Activated T-helper 17 cell treated with anti-CD3 and anti-CD28 coated beads, Interleukin-2, amount 50 U/mL, for 72 hours (primary cell): ENCODE measurements at places on chromosomes 6 and 20.

DNA sequence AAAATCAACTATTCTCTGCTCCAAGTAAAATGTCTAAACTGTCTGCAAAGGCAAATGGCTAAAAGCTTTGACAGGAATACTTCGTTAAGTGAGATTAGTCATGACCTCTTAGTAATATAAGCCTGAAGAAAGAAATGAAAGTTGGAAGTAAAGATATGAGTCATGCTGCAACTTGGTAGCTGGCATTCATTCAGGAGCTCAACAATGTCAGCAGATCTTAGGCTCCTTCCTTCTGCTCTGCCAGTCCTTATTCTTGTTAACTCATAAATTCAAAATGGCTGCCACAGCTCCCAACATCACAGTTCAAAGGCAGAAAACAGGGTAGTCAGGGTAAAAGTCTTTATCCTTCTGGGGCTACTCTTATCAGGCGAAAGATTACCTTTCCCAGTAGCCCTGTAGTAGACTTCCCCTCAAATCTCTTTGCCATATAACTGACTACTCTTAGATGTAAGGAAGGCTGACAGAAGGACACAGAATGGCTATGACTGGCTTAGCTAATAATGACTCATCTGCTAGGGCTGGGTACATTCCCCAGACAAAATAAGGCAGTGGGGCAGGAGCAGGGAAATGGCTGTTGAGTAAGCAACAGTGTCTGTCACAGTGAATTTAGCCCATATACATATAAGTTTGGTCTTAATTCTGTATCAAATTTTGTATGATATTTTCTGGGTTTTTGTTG is 24.4 kb upstream of the C6orf62 start:
- peaks cover 17% of the 10 kb centered on the region for H3K4me1 ChIP-seq
- H3K4me3 ChIP-seq, result peak overlapping the region; percentile 57
- H3K27me3 ChIP-seq, result no peaks in the 10 kb centered on the region
- peak overlapping the region; percentile 85 for H3K27ac ChIP-seq

- no peak for ATAC-seq
- H3K27ac ChIP-seq, result no peak overlapping the region
- H3K27me3 ChIP-seq, result no peaks in the 10 kb centered on the region
- no peak overlapping the region for H3K4me3 ChIP-seq
Measured at GRCh38 chr6:36929152-36929551, 25.4 kb upstream of the PI16 start.

GRCh38 chr6:169172946-169173345 is 80.7 kb downstream of the THBS2 start:
- H3K27me3 ChIP-seq, result peaks cover 14% of the 10 kb centered on the region
- no peak overlapping the region for H3K4me3 ChIP-seq
- no peak overlapping the region for H3K27ac ChIP-seq
- no peak for ATAC-seq

DNA sequence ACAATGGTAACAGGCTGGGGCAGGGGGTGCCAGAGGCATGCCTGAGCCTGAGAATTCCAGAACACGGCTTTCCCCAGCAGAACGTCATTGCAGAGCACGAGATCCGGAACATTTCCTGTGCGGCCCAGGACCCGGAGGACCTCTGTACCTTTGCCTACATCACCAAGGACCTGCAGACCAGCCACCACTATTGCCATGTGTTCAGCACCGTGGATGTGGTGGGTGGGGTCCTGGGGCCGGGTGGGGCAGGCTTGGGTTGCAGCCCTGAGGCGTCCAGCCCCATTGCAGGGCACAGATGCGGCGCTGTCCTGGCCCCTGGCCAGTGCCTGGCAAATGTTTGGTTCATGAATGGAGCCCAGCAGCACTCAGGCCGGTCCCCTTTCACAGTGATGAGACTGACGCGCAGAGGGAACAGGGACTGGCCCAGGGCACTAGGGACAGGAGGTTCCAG is 57.1 kb downstream of the TCP11 start:
- H3K4me1 ChIP-seq, result no peaks in the 10 kb centered on the region
- H3K4me3 ChIP-seq, result no peak overlapping the region
- H3K27me3 ChIP-seq, result no peaks in the 10 kb centered on the region
- no peak for ATAC-seq
- peaks cover 41% of the 10 kb centered on the region for H3K36me3 ChIP-seq
- H3K27ac ChIP-seq, result no peak overlapping the region

- no peak for ATAC-seq
- H3K27me3 ChIP-seq, result no peaks in the 10 kb centered on the region
- H3K4me1 ChIP-seq, result peaks cover 36% of the 10 kb centered on the region
- peak overlapping the region; percentile 80 for H3K4me3 ChIP-seq
- H3K27ac ChIP-seq, result peak overlapping the region; percentile 95
- peaks cover 13% of the 10 kb centered on the region for H3K36me3 ChIP-seq
Measured at GRCh38 chr20:47319517-47320252, 36.8 kb downstream of the ZMYND8 start.

GRCh38 chr6:54900666-54901065 is 54.1 kb downstream of the FAM83B start:
- ATAC-seq, result no peak
- H3K4me1 ChIP-seq, result no peaks in the 10 kb centered on the region
- no peak overlapping the region for H3K4me3 ChIP-seq
- no peak overlapping the region for H3K27ac ChIP-seq

GRCh38 chr20:22490287-22491193 is 93.8 kb downstream of the FOXA2 start:
- H3K4me1 ChIP-seq, result no peaks in the 10 kb centered on the region
- no peak overlapping the region for H3K4me3 ChIP-seq
- no peak for ATAC-seq
- H3K27ac ChIP-seq, result no peak overlapping the region
- H3K27me3 ChIP-seq, result no peaks in the 10 kb centered on the region

GRCh38 chr20:49619113-49620048 is 51.4 kb upstream of the PTGIS start:
- ATAC-seq, result no peak
- H3K27ac ChIP-seq, result no peak overlapping the region
- no peaks in the 10 kb centered on the region for H3K36me3 ChIP-seq

DNA sequence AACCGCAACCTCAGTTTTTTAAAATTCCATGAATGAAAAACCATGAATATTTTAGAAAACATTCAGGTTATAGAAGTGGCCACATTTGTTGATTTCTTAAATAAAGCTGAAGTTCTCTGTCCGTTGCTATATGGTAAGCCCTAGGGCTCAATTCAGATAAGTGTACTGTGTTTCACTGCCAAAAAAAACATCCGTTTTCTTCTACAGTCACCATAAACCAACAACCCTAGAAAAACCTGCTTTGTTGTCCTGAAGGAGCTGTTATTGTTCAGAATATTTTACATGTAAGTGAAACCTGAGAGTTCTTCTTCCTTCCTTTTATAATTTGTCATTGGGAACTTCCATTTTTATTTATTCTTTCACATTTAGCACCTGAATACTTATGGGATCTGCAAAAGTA is 274.1 kb downstream of the TFAP2A start:
- H3K27ac ChIP-seq, result no peak overlapping the region
- H3K4me3 ChIP-seq, result no peak overlapping the region

DNA sequence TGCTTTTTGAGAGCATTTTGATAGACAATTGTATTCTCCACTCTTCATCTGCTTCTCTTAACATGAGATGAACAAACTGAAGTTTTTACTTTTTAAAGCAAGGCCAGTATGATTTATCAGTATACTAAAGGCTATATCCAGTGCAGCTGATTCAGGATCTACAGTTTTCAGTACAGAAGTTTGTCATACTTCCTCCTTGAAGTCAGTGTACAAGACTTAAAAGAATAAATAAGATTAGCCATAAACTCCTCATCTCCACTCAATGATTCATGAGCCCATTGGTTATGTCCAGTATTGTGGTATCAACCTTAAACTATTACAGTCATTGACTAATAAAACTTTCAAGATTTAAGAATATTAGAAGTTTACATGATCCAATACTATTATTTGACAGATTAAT is 374.8 kb upstream of the EPHA7 start:
- no peaks in the 10 kb centered on the region for H3K36me3 ChIP-seq
- no peaks in the 10 kb centered on the region for H3K4me1 ChIP-seq
- no peaks in the 10 kb centered on the region for H3K27me3 ChIP-seq
- H3K4me3 ChIP-seq, result no peak overlapping the region
- no peak for ATAC-seq

GRCh38 chr6:152423216-152424103 is 213.7 kb downstream of the SYNE1 start:
- H3K4me3 ChIP-seq, result no peak overlapping the region
- H3K4me1 ChIP-seq, result no peaks in the 10 kb centered on the region
- H3K36me3 ChIP-seq, result no peaks in the 10 kb centered on the region
- no peak for ATAC-seq

- H3K27ac ChIP-seq, result no peak overlapping the region
- peak overlapping the region; percentile 54 for H3K4me3 ChIP-seq
- H3K36me3 ChIP-seq, result no peaks in the 10 kb centered on the region
- peaks cover 54% of the 10 kb centered on the region for H3K27me3 ChIP-seq
Measured at GRCh38 chr6:7727946-7728854, 2.3 kb downstream of the BMP6 start.

GRCh38 chr6:36327919-36328236 is 8.8 kb downstream of the BNIP5 start:
- no peak overlapping the region for H3K4me3 ChIP-seq
- H3K27me3 ChIP-seq, result peaks cover 11% of the 10 kb centered on the region
- H3K27ac ChIP-seq, result no peak overlapping the region

- ATAC-seq, result no peak
- H3K36me3 ChIP-seq, result peaks cover 20% of the 10 kb centered on the region
- no peak overlapping the region for H3K27ac ChIP-seq
- H3K4me1 ChIP-seq, result no peaks in the 10 kb centered on the region
- no peaks in the 10 kb centered on the region for H3K27me3 ChIP-seq
Measured at GRCh38 chr6:80226151-80226550, 119.7 kb downstream of the BCKDHB start.

- ATAC-seq, result no peak
- no peaks in the 10 kb centered on the region for H3K27me3 ChIP-seq
- no peak overlapping the region for H3K27ac ChIP-seq
- no peak overlapping the region for H3K4me3 ChIP-seq
Measured at GRCh38 chr6:8539453-8539852, 104.1 kb upstream of the SLC35B3 start.

DNA sequence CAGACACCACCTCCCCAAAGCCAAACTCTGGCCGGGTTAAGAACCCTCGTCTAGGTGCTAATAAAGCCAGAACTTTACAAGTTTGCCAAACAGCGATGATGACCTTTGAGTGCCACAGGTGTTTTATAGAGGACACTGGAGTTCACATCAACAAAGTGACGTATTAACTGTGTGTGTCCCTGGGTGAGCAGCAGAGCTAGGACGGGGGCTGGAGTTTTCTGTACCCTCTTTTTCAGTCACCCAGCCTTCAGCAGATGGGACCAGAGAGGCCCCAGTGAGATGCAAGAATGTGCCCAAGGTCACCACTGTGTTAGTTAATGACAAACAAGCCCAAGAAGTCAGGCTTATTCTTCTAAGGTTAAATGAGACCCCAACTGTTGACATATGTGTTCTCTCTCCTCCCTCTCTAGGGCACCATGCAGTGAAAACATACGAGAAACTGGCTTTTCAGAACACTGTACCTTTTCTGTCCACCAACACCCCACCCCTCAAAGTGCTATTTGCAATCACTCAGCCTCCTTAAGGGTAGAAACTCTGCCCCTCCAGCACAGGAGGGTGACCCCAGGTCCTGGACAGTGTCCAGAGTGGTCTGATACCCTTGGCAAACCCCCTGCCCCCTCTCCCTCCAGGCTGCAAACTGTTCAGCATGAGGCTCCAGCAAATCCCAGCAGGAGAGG is 5.2 kb downstream of the SDC4 start:
- peaks cover 60% of the 10 kb centered on the region for H3K36me3 ChIP-seq
- H3K27me3 ChIP-seq, result no peaks in the 10 kb centered on the region
- ATAC-seq, result no peak
- no peak overlapping the region for H3K4me3 ChIP-seq
- H3K4me1 ChIP-seq, result peaks cover 12% of the 10 kb centered on the region

- H3K4me3 ChIP-seq, result peak overlapping the region; percentile 69
- peaks cover 6% of the 10 kb centered on the region for H3K4me1 ChIP-seq
- H3K27me3 ChIP-seq, result no peaks in the 10 kb centered on the region
- no peaks in the 10 kb centered on the region for H3K36me3 ChIP-seq
Measured at GRCh38 chr6:34223381-34223955, 13.2 kb upstream of the HMGA1 start.

DNA sequence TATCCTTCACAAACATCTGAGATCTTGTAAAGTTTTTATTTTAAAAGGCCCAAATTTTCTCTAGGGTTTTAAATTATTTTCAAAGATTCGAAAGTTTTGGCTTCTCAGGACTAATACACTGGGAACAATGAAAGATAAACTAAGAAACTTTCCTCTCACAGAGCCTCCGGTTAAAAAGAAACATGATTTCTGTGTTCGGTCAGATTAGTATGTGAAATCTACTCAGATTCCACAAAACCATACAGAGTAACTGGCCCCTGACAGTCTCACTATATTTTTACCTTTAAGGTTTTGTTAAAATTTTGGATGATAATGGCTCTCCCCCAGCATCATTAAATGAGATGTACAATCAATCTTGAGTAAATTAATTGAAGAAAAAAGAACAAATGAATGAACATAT is 471.0 kb downstream of the COL12A1 start:
- H3K27ac ChIP-seq, result no peak overlapping the region
- no peak for ATAC-seq
- no peaks in the 10 kb centered on the region for H3K4me1 ChIP-seq

DNA sequence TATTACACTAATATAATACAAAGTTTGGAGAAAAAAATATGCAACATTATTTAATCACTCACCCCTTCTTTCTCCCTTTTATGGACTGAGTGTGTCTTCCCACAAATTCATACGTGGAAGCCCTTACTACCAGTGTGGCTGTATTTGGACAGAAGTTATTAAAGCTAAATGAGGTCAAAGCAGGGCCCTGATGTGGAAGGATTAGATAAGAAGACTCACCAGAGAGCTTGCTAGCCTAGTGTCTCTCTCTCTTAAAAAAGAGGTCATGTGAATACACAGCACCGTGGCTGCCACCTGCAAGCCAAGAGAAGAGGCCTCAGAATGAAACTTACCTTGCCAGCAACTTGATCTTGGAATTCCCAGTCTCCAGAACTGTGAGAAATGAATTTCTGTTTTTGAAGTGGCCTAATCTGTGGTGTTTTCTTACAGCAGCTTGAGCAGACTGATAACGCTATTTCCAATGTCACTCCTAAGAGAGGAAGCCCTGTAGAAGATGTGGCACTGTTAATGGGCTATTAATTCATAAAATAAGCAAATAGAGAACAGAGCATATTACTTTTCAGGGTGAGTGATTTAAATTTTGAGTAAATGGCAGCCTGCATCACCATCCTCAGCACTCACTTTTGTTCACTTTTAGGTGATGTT is 233.4 kb downstream of the TBC1D7 start:
- H3K27ac ChIP-seq, result no peak overlapping the region
- no peak overlapping the region for H3K4me3 ChIP-seq
- no peak for ATAC-seq
- H3K4me1 ChIP-seq, result no peaks in the 10 kb centered on the region
- H3K36me3 ChIP-seq, result no peaks in the 10 kb centered on the region
- H3K27me3 ChIP-seq, result peaks cover 3% of the 10 kb centered on the region

- H3K27ac ChIP-seq, result no peak overlapping the region
- H3K36me3 ChIP-seq, result no peaks in the 10 kb centered on the region
- H3K4me3 ChIP-seq, result no peak overlapping the region
- H3K4me1 ChIP-seq, result no peaks in the 10 kb centered on the region
- no peak for ATAC-seq
Measured at GRCh38 chr6:2575236-2575635, 175.5 kb downstream of the MYLK4 start.
